ENCODE measurements at places on chromosomes 13 and 19.

DNA sequence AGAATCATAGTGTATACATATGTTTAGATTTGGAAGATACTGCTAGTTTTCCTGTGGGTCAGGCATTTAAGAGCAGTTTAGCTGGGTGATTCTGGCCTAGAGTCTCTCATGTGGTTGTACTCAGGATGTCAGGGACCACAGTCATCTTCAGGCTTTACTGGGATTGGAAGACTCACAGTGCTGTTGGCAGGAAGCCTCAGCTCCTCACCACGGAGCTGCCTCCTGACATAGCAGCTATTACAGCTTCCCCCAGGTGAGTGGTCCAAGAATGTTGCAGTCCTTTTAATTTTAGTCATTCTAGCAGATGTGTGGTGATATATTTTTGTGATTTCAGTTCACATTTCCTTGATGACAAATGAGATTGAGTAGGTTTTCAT lies 16.9 kb upstream of the GPR18 start:
- no peak for DNase-seq

DNA sequence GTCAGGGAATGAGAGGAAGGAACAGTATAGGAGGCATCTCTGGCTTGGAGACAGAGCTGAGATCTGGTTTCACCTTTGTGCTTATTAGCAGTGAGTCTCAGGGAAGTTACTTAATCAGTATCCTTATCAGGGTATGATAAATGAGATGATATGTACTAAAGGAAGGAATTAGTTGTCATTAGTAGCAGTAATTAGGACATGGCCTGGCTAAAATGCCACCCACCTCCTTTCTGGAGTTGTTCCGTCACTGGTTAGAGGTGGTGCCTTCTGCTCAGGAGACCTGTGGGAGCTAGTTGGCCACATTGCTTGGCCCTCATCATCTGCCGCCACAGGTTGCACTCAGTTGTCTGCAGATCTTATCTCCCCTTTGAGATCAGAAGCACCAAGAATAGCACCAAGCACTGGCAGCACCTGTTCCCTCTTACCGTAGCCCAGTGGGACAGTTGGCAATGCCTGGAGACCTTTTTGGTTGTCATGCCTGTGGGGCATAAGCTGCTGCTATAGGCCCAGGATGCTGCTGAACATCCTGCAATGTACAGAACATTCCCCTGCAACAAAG lies 4.7 kb downstream of the GPATCH1 start:
- DNase-seq: no peak

- DNase-seq: peak; percentile 90
Measured at GRCh38 chr19:4575267-4576015, 16.0 kb upstream of the SEMA6B start.

DNA sequence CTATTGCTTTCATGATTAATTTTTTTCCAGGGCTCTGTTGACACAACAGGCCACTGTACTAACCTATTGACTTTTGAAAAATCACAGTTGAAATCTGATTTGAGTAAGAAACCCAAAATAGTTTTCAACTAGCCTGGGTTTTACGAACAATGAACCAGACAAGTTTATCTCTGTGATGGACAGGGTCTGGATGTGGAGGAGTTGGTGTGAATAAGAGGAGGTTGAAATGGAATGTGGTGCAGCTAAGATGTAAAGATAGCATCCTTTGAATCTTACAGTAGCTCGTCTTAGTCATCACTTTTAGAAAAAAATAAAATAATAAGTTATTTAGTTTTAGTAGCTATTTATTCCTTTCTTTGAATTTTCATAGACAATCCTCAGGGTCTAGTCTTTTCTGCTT lies 8.3 kb upstream of the OXGR1 start:
- no peak for DNase-seq
